ENCODE measurements at places on chromosomes 1 and 21.

DNA sequence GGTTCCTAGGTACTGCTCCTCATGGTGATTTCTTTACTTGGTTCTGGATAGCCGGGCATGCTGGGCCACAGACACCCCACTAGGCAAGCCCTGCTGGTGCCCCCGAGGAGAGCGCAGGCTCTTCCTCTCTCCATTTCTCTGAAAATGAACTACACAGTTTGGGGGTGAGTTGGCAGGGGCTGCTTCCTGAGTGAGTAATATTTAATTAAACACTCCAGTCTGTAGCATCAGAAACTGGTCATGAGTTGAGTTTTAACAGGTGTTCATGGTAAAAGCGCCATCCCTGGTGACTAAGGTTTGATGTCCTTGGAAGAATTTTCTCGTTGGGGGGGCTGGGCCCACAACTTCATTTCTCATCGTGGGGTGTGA, 1.7 kb downstream of the SPSB1 start:
- DNase-seq = no peak

DNA sequence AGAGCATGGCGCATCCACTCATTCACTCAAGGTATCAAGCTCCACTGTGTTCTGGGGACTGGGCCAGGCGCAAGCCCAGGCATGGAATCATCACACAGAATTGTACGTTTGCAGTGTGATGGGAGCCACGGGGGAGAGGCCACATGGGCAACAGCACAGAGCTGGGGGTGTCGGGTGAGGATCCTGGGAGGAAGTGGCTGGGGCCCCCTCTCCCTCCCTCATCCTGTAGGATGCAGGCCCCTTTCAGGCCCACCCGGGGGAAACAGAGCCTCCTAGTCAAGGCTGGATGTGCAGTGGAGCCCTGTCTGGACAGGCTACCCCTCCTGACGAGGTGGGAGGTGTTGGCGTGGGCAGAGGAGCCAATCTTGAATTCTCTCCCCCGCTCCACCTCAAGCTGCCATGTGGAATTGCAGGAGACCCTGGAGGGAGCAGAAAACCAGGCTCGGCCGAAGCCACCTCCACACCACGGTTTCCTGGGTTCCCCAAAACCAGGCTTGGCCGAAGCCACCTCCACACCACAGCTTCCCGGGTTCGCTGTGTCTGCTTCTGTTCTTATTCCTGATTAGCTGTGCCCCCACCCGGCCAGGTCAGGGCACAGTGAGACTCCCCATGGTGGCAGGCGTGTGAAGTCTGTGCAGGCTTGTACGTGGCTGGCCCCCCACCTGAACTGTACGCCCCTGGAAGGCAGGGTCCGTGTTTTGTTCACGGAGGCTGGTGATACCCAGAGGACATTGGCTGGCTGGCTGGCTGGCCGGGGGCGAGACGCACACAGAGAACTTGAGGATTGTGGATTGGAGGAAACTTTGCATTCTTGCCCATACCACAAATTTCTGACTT, 4.2 kb upstream of the C1orf174 start:
- DNase-seq = no peak

DNA sequence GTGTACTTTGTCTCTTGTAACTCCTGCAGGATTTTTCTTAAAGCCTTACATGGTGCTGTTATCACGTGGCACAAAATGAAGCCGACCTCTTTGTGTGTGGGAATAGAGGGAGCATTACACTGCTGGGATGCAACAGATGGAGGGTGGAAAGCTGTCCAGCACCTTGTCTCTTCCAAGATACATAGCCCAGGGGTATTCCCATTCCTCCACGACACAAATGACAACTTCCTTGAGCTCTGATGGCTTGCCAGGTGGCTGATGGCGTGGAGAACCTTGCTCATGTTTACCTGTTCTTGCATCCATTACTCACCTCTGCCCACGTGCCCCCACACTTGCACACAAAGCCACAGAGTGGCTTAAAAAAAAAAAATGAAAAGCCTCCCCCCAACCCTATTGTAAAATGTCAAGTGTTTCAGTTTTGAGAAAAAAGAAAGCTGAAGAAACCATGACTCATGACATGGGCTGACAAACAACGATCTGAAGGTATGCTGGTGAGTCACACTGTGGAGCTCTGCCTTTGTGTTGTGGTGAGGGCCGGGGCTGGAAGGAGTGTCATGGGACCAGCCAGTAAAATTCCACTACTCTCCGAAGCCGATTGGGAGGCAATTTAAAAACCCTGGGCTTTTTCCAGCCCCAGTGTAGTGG, 32.0 kb upstream of the ATP5PO start:
- peak; percentile 90 for DNase-seq

GRCh38 chr21:32306021-32306780, 7.5 kb downstream of the MRAP start:
- DNase-seq = no peak

- DNase-seq = no peak
Observed at GRCh38 chr1:210129092-210129491, 103.5 kb upstream of the SERTAD4 start.

DNA sequence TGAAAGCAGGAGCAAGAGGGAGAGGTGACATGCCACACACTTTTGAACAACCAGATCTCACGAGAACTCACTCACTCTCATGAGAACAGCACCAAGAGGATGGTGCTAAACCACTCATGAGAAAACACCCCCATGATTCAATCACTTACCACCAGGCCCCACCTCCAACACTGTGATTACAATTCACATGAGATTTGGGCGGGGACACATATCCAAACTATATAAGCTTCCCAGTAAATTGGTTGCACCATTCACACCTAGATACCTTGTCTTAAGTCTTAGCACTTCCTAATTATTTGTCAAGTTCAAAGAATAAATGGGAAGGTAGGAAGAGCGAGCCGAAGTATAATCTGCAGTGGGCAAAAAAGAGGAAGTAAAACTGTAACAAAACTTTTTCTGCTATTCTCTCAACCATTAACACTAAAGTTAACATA, 34.3 kb downstream of the AMY1C start:
- no peak for DNase-seq

GRCh38 chr1:54927472-54928240, 40.7 kb upstream of the DHCR24 start:
- no peak for DNase-seq

DNA sequence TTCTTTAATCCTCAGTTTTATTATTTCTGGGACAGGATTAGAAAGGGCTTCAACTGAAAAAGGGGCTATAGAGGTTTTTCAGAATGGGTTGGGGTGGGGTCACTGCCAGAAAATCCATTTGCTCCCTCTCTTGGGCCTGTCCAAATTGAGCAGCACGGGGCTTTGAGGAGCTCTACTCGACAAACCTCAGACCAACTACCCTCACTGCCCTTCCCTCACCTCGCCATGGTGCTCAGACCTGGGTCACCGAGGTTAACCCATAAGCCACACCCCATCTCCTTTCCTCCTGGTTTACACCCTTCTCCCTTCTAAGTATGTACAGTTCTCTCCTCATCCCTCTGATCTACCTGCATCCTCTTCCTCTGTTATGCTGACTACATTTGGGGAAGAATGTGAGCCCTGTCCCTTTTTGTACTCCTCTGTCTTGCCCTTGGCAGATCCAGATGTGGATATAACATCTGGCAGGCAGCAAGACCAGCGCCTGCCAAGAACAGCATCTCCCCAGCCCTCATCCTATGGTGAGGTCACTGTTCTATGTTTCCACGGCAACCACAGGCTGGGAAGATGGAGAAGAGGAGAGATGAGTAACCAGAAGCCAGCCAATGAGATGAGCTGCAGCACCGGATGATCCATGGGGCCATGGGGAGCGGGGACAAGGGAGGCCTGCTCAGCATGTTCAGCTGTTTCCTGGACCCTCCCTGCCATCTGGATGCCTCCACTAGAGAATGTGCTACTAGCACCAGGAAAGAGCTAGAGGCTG, 3.7 kb upstream of the FABP3 start:
- DNase-seq = no peak

- DNase-seq = no peak
Observed at GRCh38 chr1:58950897-58951296, 167.1 kb upstream of the JUN start.

- DNase-seq = no peak
Observed at GRCh38 chr1:93771843-93772242, 90.2 kb upstream of the BCAR3 start.

Measured in T-helper 22 cell (primary cell).